ENCODE measurements at places on chromosomes 16 and 17.

DNA sequence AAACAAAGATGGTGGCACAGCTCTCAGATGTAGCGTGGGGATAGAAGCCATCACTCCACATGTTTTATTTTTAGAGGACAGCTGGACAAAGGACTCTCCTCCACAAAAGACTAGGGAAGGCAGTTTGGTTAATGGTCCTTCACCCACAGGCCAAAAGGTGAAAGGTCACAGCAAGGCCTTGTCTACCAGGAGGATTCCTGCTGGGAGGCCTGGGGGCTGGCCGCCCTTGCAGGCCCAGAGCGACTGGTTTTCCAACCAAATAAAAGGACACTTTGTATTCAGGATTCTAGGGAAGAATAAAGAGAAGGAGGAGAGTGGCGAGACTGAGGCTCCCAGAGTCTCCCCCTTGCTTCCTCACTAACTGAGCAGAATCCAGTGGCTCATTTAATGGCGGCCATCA is 94.3 kb downstream of the AXIN2 start:
- no peak for DNase-seq

DNA sequence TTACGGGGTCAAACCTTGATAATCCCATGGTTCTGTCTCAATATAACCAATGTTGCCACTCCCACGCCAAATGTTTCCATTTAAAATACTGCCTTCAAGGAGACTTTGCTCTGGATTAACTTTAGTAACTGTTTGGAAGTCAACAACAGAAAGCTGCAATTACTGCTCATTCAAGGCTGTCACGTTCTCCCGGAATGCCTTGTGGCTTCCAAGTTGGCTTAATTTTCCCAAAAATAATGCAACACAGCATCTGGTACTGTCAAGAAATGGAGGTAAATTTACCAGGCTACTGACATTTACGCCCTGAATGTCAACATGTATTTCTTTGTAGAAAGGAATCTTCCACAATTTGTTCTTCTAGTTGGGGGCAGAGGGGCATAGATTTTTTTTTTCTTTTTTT is 38.2 kb downstream of the GPRC5B start:
- no peak for DNase-seq

DNA sequence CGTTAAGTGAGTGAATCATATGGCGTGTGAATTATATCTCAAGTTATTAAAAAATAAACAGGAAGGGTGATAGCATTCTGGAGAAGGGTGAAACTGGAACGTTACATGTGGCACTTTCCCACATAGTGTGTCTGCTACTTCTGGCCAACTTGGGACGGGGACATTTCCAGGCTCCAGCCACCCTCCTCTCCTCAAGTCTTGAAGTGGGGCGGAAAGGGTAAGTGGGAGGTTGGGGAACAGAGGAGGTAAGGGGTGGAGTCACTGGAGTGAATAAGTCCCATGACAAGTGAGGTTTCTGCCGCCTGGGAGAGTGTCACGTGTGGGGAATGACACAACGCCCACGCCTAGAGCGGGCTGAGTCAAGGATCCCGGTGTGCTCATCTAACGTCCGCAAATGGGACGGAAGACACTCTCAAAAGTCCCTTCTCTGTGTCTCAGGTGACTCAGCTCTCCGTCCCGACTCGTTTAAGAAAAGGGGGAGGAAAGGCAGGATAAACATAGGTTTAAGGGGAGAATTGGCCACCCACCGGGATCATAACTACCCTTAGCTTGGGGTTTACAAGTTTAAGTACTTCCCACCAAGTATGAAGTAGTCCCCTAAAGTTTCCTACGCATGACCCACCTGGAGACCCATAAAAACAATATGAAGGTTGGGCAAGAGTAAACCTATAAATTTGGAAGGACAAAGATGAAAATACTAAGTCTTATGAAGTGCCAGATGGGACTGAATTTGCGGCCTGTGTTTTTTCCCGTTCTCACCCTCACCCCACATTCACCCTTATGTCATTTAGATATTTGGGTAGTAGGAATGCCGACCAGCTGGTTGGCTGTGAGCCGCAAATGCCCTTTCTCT is 1.2 kb upstream of the SPAG9 start:
- DNase-seq = peak; percentile 96

- no peak for DNase-seq
Measured at GRCh38 chr17:57762452-57763395, 17.6 kb upstream of the CCDC182 start.

GRCh38 chr16:66267292-66268014 is 99.0 kb upstream of the CDH5 start:
- DNase-seq = no peak

GRCh38 chr17:73165616-73166404 is 1.0 kb downstream of the SSTR2 start:
- DNase-seq = no peak

DNA sequence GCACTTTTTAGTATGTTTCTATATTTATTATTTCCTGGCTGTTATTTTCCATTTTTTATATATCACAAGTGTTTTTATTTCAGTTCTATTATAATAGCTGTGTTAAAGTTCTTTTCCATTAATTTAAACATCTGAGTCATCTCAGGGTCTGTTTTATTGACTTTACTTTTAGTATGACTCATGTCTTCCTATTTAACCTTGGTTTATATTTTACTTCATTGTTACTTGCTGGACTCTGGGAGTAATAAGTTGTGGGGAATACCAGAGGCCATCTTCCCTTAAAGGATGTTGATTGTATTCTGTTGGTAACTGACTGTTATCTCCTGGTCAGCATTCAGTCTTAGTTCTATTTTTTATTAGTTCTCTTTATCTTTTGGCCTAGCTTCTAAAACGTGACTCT is 1508.2 kb downstream of the CDH11 start:
- peak; percentile 3 for DNase-seq

GRCh38 chr16:85422632-85423550 is 190.2 kb upstream of the GSE1 start:
- no peak for DNase-seq

DNA sequence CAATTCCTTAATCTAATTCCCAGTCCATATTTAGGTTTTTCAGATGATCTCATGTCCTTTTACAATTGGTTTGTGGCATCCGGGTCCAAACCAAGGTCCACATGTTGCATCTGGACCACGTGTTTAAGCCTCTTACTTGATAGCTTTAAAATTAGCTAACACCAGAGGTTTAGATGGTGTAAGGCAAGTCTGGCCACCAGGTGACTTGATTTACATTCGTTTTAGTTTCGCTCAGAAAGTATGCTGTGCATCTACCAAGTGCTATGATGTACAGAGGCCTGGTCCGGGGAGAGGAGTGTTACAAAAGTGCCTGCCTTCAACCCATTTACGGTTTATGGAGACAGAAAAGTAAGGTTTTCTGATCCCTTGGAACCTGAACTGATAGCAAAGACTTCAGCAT is 878 bp upstream of the DNAJA2 start:
- no peak for DNase-seq

GRCh38 chr16:13970708-13971422 is 50.9 kb downstream of the ERCC4 start:
- no peak for DNase-seq

DNA sequence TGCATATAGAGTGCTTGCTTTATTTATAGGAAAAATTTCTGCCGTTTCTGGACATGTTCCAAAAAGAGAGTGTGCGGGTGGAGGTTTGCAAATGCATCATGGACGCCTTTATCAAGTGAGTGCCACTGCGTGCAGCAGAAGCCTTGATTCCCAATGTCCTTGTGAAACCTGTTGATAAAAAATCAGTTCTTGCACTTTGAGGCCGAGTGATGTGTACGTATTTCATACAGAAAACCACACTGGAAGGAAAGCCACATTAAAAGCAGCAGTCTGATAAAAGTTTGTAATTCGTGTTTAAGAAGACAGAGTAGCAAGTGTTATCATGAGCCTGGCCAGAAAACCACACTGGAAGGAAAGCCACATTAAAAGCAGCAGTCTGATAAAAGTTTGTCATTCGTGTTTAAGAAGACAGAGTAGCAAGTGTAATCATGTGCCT is 78.0 kb downstream of the KNOP1 start:
- no peak for DNase-seq

DNA sequence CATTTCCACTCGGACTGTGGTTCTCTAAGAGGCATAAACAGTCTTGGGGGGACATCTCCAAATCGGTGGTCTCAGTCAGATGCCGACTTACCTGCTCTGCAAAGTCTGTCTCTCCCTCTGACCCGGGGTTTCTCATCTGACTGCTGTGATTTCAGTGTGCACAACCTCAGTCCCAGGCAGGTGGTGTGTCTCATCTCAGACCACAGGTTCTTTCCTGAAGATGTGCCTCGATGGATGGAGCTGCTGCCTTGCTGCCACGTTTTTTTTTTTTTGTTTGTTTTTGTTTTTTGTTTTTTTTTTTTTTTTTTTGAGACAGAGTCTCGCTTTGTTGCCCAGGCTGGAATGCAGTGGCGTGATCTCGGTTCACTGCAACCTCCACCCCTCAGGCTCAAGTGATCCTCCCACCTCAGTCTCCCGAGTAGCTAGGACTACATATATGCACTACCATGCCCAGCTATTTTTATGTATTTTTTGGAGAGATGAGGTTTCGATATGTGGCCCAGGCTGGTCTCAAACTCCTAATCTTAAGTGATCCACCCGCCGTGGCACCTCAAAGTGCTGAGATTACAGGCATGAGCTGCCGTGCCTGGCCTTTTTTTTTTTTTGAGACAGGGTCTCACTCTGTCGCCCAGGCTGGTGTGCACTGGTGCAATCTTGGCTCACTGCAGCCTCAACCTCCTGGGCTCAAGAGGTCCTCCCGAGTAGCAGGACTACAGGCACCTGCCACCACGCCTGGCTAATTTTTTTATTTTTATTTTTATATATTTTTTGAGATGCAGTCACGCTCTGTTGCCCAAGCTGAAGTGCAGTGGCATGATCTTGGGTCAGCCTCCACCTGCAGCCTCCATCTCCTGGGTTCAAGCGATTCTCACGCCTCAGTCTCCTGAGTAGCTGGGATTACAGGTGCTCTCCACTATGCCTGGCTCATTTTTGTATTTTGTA is 15.4 kb downstream of the SPIRE2 start:
- no peak for DNase-seq

GRCh38 chr16:11949527-11949926 is 7.7 kb upstream of the NPIPB2 start:
- DNase-seq = peak; percentile 38

- DNase-seq = no peak
Measured at GRCh38 chr17:49528966-49529365, 33.9 kb downstream of the NGFR start.

GRCh38 chr17:142102-142661 is 4.8 kb downstream of the SCGB1C2 start:
- peak; percentile 11 for DNase-seq

GRCh38 chr17:30579610-30580315 is 102.6 kb downstream of the GOSR1 start:
- no peak for DNase-seq

- DNase-seq = no peak
Measured at GRCh38 chr17:29881256-29881655, 48.8 kb downstream of the SSH2 start.

DNA sequence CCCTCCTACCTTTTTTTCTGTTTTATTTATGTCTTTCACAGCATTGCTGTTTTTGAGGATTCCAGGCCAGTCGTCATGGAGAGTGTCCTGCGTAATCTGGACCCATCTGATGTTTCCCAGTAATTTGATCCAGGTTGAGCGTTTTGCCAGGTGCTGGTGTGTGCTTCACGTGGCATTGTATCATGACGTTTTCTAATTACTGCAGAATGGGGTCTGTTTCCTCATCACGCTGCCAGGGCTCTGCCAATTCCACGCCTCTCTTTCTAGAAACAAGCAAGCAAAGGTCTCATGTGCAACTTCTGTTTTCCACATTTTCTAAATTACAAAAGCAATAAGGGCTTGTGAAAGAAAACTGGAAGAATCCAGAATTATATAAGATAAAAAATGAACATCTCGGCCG is 28.3 kb upstream of the BHLHA9 start:
- peak; percentile 47 for DNase-seq

- no peak for DNase-seq
Measured at GRCh38 chr17:1776328-1776727, 14.5 kb downstream of the SERPINF1 start.

DNA sequence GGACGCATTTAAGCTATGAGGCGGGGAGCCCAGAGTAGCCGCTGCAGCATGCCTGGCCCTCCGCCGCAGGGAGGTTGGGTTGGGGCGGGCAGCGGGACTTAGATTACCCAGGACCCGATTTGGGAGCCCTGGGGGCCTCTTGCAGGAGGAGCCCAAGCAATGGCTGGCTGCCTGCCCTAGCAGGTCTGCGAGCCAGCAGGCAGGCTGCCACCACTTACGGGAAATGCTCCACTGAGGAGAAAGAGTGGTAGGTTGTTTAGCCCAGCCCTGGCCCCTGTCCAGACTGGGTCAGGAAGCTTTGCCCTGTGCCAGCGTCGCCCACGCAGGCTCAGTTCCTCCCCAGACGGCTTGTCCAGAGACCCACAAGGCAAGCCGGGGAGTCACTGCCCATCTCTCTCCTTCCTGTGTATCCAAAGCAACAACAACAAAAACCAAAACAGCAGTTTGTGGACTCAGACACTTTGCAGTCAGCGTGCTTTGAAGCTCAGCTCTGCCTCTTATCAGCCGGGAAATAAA is 10.3 kb upstream of the TVP23A start:
- DNase-seq = peak; percentile 28

- no peak for DNase-seq
Measured at GRCh38 chr16:80971819-80972218, 34.9 kb downstream of the CMC2 start.

DNA sequence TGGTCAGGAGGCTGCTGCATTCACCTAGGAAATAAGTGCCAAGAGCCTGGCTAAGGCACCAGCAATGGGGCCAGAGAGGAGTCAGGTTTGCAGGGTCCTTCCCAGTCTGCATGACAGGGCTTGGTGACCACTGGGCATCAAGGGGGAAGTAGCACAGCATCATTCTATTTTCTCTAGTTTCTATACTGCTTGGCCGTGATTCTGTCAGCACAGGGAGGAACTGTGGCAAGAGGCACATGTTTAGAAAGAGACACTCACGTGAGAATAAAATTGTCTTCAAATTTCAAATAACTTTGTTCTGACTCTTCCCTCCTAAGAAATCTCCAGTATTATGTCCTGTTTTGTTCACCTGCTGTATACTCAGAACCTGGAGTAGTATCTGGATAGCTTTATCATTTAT is 37.8 kb downstream of the ERN1 start:
- no peak for DNase-seq

- DNase-seq = peak; percentile 28
Measured at GRCh38 chr17:75878174-75878998, at the start of gene TRIM47. TSS of gene TRIM47 (minus strand) at chr17:75878581. CDS start at chr17:75878548, 33 bp downstream.

DNA sequence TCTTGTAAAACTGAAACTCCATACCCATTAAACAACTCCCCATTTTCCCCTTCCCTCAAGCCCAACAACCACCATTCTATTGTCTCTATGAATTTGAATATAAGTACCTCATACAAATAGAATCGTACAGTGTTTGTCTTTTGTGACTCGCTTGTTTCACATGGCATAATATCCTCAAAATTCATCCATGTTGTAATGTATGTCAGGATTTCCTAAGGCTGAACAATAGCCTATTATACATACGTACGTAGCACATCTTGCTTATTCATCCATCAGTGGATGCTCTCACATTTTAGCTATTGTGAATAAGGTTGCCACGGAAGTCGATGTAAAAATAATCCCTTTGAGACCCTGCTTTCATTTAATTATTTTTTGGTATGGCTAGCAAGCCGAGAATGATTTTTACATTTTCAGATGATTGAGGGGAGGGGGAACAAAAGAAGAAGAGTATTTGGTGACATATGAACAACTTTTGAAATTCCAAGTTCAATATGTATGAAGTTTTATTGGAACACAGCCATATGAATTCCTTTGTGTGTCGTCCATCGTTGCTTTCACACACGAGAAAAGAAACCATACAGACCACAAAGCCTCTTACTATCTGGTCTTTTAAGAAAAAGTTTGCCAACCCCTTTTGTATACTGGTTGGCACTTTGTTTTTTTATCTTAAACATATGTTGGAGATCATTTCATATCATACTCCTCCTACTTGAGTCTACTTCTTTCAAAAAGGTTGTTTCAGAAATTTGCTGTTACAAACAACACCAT is 371.2 kb downstream of the NPIPA8 start:
- no peak for DNase-seq

GRCh38 chr17:45753645-45754225 is 30.4 kb upstream of the CRHR1 start:
- no peak for DNase-seq

All from brain microvascular endothelial cell (primary cell).